8988T (cell line): ENCODE measurements at places on chromosomes 3 and 15.

GRCh38 chr15:48682942-48683651 lies 37.6 kb upstream of the FBN1 start:
- no peak for DNase-seq

DNA sequence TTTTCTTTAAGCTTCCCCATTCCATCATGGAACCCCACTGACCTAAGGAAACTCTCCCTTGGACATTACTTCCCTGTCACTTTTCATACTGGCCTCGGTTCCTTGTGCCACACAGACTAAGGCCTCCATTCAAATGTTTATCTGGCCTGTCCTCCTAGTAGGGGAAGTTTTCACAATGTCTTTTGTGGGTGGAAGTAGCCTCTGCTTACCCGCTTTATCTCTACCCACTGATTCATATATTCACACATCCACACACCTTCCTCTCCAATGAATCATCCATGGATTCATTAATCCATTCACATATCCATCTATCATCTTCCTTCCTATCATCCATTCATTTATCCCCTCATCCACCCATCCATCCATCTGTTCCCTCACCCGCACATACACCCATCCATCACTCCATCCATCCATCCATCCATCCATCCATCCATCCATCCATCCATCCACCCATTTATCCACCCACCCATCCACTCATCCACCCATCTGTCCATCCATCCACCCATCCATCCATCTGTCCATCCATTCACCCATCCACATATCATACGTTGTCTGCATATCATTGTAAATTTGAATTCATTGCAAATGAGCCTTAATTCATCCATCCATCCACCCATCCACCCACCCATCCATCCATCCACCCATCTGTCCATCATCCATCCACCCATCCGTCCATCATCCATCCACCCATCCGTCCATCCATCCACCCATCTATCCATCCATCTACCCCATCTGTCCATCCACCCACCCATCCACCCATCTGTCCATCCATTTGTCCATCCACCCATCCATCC lies 49.1 kb downstream of the IQSEC1 start:
- no peak for DNase-seq

- no peak for DNase-seq
Observed at GRCh38 chr3:144921710-144922109, 950.1 kb downstream of the DIPK2A start.

- no peak for DNase-seq
Observed at GRCh38 chr15:72970933-72971760, 81.1 kb upstream of the NEO1 start.

DNA sequence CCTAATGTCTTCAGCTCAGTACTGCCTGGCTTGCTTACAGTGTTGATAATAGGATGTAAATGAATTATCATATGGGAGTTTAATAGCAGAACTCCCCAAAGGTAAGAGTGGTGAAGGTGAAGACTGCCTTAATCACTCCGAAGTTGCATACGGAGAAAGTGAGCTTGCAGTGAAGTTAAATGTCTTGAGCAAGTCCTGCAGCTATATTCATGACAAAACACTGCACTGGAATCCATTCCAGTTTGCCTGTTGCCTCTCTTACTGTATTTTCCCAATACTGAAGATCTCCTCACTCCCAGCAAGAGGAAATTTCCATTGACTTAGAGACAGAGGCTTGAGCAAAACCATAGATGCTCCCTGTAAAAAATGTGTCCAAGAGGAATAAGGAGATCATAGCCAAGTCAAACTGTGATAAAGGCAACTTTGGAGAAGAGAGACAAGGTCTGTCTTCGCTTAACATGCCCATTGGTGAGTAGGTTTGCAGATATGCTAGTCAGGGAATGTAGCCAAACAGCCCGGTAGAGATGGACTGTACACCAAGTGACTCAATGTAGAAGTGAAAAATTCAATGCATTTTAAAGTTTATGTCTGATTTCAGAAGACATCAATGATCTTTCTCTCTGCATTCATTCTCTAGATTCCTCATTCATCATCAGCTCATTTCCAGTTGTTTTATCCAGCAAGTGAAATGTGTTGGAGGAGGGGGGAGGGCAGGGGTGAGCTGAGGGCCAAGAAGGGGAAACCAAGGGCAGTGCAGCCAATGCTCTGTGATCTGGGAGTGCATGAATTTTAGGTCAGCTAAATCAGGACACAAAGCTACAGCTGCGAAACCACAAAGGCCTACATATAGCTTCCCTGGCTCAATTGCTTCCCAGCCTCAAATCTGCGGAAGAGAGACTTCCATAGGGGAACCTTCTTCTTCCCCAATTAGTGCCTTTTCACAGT lies 667.1 kb upstream of the NR2F2 start:
- DNase-seq: no peak

- no peak for DNase-seq
Observed at GRCh38 chr15:41501931-41502794, 8.5 kb downstream of the ITPKA start.

- DNase-seq: no peak
Observed at GRCh38 chr15:86865920-86866319, 786.2 kb downstream of the AGBL1 start.

DNA sequence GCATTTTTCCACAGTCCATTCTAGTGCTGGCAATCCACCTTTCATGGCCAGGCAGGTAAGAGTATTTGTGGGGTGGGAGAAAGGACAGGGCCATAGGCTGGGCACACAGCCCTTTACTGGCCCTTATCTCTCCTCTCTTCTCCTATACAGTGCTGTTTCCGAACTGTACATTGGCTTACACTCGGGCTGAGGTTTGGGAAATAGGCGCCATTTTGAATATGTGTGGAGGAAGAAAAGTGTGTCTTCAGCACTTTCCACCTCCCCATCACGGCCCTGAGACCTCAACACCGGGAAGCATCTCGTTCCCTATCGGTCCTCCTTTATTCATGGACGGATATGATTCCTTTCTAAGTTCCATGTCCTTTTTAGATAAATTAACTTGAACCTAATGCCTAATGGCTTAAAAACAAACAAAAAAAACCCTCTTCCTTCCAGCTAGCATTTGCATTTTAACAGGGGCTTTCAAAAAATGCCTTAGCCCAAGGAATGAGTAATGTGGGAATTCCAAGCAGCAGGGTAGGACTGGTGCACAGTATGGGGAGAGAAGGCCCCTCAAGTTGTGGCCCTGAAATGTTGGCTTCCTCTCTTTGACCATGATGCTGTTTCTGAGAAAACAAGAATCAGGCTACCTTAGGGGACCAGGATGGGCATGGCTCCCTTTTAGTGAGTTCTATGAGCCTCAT lies 24.5 kb downstream of the CD86 start:
- no peak for DNase-seq

DNA sequence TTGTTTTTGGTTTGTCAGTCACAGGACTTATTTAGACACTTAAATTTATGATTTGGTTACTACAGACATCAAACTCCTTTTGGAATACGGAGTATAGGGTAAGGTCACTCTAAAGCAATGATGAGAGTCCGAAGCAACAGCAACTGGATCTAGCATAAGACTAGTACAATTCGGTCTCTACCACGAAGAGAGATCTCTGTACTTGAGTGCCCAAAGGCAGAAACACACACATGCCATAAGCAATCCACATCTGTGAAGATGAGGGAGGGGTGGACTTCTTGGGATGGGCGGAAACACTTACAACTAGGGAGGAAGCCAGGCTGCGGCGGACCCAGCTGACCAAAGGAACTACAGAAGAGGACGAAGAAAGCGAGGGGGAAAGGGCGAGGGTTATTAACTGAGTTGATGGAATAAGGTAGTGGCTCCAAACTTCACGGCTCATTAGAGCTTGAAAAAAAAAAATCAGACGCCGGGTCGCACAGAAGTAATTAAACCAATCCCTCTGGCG lies 595 bp downstream of the DPH6 start:
- DNase-seq: no peak

- no peak for DNase-seq
Observed at GRCh38 chr3:11616551-11616950, 27.2 kb downstream of the VGLL4 start.

- DNase-seq: no peak
Observed at GRCh38 chr15:44593042-44593736, 56.2 kb downstream of the EIF3J start.

GRCh38 chr15:72050700-72051099 lies 67.2 kb downstream of the MYO9A start:
- no peak for DNase-seq

DNA sequence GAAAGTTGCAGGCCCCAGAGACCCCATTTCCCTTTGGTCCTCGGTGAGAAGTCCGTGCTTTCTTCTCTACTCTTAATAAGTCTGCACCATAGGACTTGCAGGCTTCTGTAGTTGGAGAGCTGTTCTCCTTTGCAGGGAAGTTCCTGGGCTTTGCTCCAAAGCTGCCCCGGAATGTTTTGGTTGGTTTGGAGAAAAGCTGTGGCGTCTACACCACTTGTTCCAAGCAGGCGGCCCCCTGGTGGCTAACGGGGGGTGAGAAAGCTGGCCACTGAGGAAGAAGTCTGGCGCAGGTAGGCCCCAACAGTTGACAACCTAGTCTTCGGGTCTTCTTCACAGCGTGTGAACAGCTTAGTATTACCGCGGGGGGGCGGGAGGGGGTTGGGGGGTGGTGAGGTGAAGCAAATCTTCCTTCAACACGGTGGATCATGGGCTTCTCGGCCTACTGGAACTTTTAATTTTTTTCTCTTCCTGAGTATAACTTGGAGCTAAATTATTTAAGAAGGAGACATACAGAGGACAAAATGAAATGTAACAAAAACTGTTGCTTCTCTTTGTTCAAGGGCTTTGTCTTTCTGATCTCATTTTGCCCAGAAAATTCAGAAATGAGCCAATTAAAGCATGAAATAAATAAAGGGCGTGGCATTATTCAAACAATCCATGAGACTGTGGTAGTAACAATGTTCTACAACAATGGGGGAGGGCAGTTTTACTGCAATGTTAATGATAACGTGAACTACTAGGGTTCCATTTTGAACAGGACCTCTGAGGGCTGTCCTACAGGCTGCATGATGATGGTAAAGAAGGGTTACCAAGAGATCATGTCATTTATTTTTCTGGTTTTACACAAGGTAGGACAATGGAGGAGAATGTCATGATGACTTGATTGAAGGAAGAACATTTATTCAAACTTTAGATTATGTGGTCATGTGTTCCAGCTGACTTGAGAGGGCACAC lies 2.2 kb upstream of the THRB start:
- peak; percentile 82 for DNase-seq

DNA sequence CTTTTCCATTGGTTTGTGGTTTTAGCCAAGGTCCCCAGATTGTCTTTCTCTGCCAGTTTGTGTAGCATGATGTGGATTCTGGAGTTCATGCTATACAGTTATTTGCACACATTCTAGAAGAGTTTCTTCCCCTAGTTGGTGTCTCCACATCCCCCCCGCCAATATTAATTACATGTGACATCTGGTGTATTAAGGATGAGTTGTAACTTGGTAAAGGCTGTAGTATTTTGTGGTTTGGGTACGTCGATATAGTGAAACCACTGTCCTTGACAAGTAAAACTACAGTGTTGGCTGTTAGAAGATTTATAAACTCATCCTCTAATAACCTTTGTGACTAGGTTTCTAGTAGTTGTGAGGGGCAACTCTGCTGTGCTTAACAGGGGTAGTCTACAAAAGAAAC lies 23.7 kb upstream of the P4HTM start:
- DNase-seq: no peak

DNA sequence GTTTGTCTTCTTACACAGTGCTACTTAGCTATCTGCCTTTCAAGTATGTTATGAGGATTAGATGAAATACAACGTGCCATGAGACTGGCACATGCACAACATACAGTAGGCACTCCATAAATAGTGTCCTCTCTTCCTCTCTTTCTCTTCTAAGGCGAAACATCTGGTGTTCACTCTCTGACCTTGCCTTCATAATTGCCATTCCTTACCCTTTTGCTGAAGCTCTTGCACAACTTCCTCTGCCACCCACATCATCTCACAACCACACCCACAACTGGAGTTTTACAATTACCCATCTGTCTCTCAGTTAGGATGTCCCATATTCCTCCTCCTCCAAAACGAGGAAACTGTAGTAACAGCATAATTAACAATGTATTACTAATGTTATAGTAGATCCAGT lies 26.4 kb upstream of the ACP3 start:
- DNase-seq: no peak

DNA sequence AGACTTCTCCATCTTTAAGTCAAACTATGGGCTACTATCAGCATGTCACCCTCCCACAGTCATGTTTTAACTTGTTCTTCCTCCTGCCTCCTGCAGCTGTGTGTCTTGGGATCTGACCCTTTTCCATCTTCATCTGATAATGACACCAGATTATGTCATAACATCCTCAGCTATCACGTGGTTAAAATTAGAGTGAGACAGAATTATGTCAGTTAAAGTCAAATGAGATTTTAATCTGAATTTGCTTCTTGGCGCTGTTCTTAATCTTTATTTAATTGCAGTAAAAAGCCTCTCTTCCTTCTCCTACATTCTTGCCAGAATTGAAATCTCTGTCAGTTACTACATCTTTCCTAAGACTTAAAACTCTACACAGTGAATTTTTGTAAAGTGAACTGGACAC lies 107.2 kb downstream of the ARPP21 start:
- no peak for DNase-seq

DNA sequence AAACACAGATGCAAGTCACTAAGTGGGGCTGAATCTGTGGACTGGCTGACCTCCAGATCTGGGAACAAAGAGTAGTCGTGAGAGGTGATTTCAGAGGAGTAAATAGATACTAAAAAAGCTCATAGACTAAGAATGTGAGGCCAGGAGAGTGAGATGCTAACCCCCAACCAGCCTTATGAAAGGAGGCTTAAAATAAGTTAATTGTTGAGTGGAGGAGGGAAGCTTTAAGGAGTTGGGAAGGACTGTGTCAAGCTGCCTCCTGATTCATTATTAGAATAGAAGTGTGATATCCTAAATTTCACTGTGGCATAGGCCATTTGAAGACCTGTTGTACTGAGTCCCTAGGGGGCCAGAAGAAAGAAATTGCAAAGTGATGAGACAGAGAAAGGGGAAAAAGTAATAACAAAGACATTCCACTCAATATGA lies 107.6 kb downstream of the RBPMS2 start:
- DNase-seq: no peak

DNA sequence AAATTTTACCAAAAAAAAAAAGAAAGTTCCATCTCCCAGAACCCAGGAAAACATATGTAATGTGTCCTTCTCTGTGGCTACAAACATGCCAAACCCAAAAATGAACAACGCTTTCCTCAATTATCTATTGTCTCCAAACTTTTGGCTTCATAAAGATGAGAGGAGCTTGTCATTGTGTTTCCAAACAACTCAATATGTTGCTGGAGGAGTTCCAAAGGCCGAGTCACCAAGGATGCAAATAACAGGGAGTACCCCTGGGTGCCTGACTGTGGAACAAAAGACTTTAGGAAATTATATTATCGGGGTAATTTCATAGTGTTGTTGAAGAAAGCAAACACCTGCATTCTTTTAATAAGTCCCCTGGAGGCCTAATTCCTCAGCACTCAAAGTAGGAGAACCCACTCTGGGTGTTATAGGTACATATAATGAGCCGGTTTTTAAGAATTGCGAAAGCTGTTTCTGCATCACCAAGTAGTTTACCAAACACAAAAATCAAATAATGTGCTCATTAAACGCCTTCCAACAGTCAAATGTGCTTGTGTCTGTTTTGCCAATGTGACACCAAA lies 206.3 kb upstream of the PRICKLE2 start:
- DNase-seq: no peak

GRCh38 chr3:42654331-42655201 lies 1.1 kb downstream of the ZBTB47 start:
- peak; percentile 90 for DNase-seq

- DNase-seq: no peak
Observed at GRCh38 chr3:55567615-55568014, 80.5 kb upstream of the WNT5A start.
